Skeletal muscle cell (primary cell): ENCODE measurements at places on chromosomes 7 and 10.

- no peak for DNase-seq
These were observed 30.3 kb downstream of the C7orf33 start for GRCh38 chr7:148620749-148621359.

- peak; percentile 3 for DNase-seq
These were observed 108.6 kb upstream of the ABI1 start for GRCh38 chr10:26969145-26969926.

GRCh38 chr7:138608275-138608674 is 92.9 kb downstream of the SVOPL start:
- DNase-seq: peak; percentile 54

- no peak for DNase-seq
These were observed 917.0 kb downstream of the TYW1 start for GRCh38 chr7:67913604-67914003.

DNA sequence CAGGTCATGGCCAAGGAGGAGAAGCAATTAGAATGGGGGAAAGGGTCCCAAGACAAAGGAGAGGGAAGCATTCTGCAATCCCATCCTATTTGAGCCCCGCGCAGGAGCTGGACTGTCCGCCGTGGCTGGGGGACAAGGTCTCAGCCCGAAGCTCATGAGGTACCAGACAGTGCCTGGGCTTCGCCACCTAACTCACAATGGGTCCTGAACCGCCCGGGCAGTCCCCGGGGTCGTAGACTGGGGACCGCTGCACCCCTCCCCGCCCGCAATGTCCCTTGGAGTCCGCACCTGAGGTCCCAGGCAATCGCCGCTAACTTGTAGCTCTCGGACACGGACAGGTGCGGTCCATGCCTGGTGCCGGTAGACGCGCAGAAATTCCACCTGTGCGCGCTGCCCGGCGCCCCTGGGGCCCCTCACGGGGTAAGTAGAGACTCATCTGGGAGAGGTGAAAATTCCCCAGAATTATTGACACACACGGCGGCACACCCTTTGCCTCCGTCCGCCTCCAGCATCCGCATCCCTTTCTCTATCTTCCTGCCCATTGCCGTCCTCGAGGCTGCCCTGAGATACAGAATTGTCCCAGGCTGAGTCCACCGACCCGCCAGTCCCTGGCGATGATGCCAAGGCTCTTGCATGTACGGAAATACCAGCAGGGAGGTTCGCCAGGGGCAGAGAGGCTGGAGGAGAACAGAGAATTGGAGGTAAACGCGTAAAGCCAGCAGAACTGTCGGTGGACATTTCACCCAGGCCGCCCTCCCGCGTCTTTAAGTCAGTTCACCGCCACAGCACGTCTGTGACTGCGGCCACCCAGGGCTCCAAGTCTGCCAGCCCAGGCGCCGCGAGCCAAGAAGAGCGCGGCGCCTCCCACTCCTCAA is 1.8 kb downstream of the CHRM2 start:
- no peak for DNase-seq

- DNase-seq: no peak
These were observed 43.1 kb downstream of the MBL2 start for GRCh38 chr10:52729271-52730104.

DNA sequence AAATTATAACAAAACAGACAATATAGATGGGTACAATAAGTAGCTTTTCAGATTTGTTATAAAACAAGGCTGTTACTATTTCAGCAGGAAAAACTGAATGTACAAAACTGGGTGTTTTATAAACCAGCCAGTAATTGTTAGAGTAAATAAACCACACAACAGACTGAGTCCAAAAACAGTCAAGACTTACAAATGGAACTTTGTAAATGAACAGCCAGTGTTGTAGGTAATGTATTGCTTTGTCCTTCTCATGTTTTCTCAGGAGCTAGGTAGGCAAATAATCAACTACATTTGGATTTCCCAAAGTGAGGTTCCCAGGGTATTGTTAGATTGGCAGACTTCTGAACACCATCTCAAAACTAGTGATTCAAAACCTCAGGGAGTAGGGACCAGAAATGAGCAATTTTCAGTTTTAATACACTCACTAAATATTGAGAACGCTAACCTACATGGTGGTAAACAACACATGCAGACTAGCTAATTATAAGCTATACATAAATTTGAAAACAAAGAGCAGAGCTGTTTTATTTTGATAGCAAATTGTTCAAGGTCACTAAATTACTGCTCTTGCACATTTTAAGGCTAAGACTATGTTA is 36.2 kb downstream of the HERPUD2 start:
- no peak for DNase-seq

- DNase-seq: peak; percentile 35
These were observed 262.2 kb downstream of the BAMBI start for GRCh38 chr10:28939281-28940157.

- DNase-seq: no peak
These were observed 238.5 kb downstream of the SEMA3A start for GRCh38 chr7:83956104-83956503.

GRCh38 chr7:83643012-83643411 is 5.9 kb downstream of the SEMA3E start:
- no peak for DNase-seq

DNA sequence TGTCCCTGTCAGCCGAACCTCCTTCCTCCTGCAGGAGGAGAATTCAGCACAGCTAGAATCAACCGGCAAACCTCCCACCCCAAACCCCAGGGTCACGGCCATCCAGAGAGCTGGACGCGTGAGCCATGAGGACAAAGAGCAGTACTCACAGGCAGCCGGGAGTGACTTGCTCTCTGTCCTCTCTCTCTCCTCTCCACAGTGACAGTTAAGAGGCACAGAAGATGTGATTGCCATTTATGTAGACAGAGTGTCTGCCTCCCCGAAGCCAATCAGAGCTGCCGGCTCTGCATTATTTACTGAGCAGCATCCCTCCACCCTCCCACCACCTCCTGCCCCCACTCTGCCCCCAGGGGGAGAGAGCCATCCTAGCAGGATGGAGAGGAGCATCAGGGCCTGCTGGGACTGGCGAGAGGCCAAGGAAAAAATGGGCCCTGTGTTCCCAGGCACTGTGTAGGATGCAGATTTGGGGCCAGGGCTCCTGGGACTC is 4.3 kb downstream of the DDC start:
- no peak for DNase-seq

- peak; percentile 19 for DNase-seq
These were observed 212.1 kb downstream of the VTI1A start for GRCh38 chr10:112658900-112659638.

- DNase-seq: no peak
These were observed 476 bp upstream of the ZNF33B start for GRCh38 chr10:42638821-42639270.

DNA sequence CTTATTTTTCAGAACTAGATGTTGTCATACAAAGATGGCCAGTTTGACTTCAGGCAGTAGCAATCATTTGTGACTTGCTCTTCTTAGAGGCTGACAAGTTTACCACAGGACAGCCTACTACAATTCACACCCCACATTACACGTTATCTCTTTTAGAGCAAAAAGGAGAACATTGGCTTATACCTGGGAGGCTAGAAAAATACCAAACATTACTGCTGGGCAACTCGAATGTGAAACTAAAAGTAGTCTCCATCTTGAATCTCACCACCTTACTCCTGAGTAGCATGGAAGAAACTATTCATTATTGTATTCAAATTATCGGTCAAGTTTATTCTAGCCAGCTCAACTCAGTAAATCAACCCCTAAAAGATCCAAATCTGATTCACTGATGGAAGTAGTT is 90.7 kb upstream of the TMEM26 start:
- DNase-seq: no peak

- no peak for DNase-seq
These were observed 10.5 kb upstream of the COMMD3 start for GRCh38 chr10:22305721-22306120.

GRCh38 chr7:36037121-36037662 is 115.9 kb upstream of the EEPD1 start:
- peak; percentile 59 for DNase-seq

- DNase-seq: no peak
These were observed 4.0 kb upstream of the GCK start for GRCh38 chr7:44193011-44193802.

DNA sequence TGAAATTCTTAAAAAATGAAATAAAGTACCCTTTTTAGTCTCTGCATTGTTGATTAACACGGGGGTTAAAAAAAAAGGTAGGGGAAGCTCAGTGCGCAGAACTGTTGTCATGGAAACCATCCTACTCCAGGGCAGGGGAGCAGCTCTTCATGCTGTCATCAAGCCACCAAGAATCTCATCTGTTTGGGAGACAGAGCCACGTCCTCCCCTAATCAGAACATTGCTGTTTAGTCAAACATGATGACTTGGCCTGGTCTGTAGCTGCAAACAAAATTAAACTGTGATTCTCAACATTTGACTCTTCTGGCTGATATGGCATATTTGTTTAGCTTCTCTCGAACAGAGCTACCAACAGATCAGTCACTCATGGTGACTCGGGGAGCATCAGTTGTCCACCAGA is 254.4 kb upstream of the KLF14 start:
- no peak for DNase-seq

DNA sequence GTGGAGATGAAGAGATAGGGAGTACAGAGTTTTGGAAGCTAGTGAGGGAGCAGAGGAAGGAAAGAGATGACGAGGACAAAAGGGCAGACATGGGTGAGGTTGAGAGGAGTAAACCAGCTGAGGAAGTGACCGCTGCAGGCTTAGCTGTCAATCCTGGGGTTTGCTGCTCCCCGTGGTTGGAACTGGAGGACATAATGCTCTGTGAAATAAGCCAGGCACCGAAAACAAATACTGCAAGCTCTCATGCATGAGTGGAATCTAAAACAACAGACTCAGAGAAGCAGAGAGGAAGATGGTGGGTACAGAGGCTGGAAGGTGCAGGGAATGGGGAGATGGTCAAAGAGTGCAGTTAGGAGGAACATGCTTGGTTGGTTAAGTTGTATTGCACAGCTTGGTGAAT is 482.2 kb upstream of the C7orf33 start:
- no peak for DNase-seq

- no peak for DNase-seq
These were observed 62.5 kb upstream of the KMT2E start for GRCh38 chr7:104951546-104951945.

DNA sequence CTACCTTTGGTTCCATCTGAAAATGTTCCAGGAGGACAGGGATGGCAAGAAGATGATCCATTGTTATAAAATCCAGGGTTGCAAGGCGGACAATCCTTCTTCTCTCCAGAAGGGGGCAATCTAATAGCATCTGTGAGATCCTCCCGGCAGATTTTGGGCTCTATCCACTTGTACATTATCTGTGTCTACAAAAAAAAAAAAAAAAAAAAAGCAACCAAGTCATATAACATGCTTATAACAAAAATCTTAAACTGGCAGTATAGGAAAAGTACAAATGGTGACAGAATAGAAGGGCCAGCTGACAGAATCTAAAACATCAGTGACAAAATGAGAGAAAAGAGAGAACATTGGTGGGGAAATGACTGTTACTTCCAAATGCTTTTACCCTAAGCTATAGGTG is 132.7 kb downstream of the ELAPOR2 start:
- DNase-seq: peak; percentile 9

- no peak for DNase-seq
These were observed 62.0 kb downstream of the TNRC18 start for GRCh38 chr7:5361446-5362127.

GRCh38 chr10:72087392-72087968 is 871 bp downstream of the SPOCK2 start:
- DNase-seq: no peak

DNA sequence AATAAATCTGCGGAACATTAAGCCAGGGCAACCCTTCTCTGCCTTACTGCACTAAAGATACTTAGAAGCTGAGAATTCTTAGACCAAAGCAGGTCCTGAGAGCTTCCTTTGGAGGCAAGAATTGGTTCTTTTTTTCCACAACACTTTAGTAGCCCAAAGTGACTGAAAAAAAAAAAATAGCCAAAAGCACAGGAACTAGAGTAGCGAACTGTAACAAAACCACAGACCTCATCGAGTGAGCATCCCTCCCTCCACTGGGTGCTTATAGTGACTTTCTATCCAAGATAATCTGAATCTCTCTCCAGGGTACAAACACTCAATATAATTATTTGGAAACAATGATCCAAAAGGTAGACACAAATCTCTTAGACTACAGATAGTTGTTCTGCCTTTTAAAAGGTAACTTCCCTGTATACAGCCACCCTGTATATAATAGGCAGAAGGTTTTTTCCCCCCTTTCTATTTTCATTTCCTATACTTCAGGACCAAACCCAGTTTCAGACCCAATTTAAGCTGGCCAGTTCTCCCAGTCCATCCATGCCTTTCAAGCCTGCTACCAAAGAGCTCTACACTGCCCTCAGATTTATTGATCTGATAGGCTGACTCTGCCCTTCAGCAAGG is 31.6 kb upstream of the KCNIP2 start:
- no peak for DNase-seq

- DNase-seq: no peak
These were observed 12.8 kb upstream of the GPR15LG start for GRCh38 chr10:84160663-84161362.

DNA sequence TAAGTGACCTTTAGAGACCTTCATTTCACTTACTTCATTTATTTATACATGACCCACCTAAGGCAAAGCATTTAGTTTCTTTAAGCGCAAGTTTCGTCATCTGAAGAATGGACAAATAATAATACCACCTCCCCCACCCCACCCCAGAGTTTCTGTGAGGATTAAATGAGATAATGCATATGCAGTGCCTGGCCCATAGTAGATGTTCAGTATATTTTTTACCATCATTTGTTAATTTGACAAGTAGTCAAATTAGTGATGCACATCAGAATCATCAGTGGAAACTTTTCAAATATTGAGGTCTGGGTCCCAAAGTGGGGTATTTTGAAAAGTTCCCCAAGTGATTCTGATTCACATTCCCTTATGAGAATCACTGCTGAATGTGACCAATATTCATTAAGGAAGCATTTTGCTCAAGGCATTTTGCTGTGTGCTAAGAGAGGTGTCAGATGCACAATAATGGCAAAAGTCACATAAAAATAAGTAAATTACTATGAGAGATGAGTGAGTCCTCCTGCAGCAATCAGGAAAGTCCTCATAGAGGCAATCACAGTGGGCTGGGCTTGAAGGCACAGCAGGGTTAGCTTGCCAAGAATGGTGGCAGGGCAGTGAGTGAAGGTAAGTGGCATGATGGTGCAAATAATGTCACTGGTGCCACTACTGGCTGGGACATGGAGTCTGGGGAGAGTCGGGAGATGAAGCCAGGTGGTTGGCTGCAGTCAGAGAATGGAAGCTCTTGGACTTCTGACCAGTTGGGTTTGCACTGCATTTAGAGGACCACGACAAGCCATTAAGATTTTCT is 244.1 kb downstream of the PTEN start:
- DNase-seq: no peak

GRCh38 chr10:67788028-67788886 is 49.7 kb downstream of the DNAJC12 start:
- DNase-seq: no peak

- DNase-seq: no peak
These were observed 143.3 kb downstream of the TES start for GRCh38 chr7:116353647-116354046.

- no peak for DNase-seq
These were observed 6.1 kb upstream of the TNS3 start for GRCh38 chr7:47587976-47588375.

- DNase-seq: peak; percentile 49
These were observed 381.6 kb downstream of the PARD3 start for GRCh38 chr10:34433241-34434076.

GRCh38 chr10:31353574-31353973 is 34.6 kb downstream of the ZEB1 start:
- peak; percentile 15 for DNase-seq

- no peak for DNase-seq
These were observed 432.7 kb downstream of the DPP6 start for GRCh38 chr7:154484943-154485342.
